Kidney tubule cell (primary cell): ENCODE measurements at places on chromosomes 2 and 18.
A peak's percentile ranks its signal among the peaks of the same experiment; 100 is the strongest.

DNA sequence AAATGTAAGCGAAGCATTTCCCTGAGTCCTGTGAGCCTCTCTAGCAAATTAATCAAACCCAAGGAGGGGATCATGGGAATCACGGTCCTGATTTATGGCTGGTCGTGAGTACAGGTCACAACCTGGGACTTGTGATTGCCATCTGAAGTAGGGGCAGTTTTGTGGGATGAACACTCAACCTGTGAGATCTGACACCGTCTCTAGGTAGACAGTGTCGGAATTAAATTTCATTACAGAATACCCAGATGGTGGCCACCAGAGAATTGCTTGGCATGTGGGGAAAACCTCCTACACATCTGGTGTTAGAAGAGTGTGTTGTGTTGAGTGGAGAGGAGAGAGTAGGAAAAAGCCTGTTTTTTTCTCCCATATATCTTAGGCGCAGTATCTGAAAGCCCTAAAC is 12.5 kb downstream of the CAPN14 start:
- no peak for DNase-seq

DNA sequence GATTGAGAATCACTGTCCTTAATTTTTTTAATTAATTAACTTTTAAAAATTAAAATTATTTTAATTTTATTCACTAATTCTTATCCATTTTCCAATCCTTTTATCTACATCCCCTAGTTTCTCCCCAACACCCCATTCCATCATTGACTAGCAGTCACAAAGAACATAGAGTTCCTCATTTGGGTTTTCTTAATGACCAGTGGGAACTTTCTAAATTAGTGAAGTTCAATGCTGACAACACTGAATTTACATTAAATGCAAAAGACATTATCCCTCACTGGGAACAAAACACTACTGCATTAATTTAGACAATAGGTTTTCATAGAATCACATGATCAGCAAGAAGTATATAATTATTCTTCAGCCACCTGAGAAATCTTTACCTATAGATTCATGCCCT is 80.6 kb upstream of the GLS start:
- DNase-seq: no peak

DNA sequence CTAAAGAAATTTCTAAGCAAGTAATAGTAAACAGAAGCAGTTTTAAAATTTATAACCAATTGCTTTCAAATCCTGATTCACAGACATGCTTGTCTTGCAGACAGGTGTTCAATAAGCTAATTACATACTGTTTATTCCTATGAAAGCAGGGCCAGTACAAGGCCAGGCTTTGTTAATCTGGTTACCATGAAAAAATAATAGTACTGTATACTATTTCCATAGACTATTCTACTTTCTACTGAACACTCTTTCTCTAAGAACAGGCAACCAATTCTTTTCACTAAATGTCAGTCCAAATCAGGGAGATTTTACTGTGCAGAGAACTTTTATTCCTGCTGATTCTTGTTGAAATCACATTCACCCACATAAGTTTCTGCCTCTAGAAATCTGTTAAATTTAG is 2.9 kb upstream of the SRSF7 start:
- DNase-seq: no peak

GRCh38 chr18:58024139-58024538 is 19.9 kb upstream of the NEDD4L start:
- no peak for DNase-seq

DNA sequence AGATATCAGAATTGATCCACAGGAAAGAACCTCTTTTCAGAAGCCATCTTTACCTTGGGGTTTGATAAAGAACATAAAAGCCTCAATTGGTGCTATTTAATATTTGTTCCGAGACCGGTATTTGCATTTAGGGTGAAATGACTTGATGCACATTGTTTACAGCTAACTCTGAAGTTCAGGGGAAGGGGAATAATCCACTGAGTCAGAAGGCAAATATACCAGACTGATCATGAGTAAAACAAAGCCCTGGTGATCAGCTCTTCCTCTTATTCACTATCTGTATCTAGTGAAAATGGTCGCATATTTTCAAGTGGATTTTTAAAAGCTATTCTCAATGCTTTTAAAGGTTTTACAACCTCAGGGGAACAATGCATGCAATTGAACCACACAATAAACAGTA is 53.0 kb upstream of the ATP8B1 start:
- DNase-seq: no peak

DNA sequence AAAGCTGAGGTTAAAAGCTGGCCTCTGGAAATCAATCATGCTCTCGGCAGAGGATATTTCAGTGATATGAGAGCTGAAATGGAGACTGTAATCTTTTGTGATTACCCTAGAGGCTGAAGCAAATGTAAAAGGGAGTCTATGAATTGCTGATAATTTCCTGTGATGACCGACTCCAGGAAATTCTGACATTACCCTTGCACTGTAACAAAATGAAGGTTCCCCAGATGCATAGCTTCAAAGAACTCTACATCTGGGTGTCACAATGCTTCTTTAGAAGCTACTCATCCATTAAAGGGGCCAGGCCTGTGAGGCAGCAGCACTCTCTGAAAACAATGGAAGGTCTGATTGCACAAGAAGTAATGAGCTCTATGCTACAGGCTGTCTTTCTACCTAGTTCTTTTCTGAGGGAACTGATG is 268.2 kb upstream of the SESTD1 start:
- DNase-seq: peak; percentile 3

- DNase-seq: peak; percentile 16
These were observed 793 bp downstream of the CNRIP1 start for GRCh38 chr2:68318914-68319397.

DNA sequence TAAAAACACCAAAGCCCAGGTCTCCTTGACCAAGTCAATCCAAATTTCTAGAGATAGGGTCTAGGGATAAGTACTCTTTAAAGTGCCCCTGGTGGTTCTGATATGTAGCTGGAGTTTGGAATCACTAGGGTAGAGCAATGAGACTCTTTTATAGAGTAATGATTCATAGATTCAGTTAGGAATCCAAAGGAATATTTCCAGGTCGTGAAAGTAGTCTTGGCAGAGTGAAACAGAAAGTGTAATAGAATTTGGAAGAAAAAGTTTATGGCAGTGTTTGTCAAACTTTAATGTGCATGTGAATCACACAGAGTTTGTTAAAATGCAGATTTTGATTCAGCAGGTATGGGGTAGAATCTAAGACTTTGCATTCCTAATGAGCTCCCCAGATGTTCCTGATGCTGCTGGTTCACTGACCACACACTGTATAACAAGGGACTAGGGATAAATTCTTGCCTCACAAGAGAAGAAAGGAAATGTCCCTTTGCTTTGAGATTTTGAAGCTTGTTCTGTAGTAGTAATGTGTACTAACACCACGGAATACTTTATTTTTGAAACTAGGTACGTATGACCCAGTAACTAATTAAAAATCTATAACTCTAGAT is 1.8 kb downstream of the UPP2 start:
- DNase-seq: peak; percentile 61

DNA sequence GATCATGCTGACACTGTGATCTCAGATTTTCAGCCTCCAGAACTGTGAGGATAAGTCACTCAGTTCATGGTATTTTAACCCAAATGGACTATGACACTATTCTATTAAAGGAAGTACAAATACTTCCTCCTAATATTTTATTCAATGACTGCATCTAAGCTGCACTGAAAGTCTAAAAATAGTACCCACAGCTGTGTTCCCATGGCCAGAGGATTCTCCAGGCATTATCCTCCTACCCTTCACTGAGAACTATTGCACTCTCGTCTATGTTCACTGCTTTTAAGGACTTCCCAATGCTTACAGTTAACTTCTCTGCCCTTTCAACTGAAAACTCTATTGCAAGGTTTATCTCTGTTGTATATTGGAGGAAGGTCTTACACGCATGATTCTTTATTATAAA is 15.2 kb downstream of the LRATD1 start:
- DNase-seq: no peak
